Pons (tissue), 1 donor: ENCODE measurements at places on chromosomes 1 and 21.

GRCh38 chr1:154621875-154622274 is 13.9 kb upstream of the ADAR start:
- no peak for DNase-seq

GRCh38 chr1:204127597-204128242 is 24.1 kb downstream of the ETNK2 start:
- DNase-seq = peak; percentile 71

DNA sequence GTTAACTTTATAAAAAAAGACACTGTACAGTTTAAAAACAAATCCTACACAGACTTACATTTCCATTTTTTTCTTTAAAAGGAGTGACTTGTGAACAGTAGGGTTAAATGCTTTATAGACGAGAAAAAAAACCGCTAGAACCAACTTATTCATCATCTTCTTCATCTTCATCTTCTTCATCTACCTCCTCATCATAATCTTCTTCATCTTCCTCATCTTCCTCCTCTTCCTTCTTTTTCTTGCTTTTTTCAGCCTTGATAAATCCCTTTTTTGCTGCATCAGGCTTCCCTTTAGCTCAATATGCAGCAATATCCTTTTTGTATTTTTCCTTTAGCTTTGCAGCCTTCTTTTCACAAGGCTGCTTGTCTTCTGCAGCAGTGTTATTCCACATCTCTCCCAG is 22.5 kb downstream of the FMO1 start:
- no peak for DNase-seq

- DNase-seq = no peak
These were observed 9.9 kb upstream of the DISC1 start for GRCh38 chr1:231616667-231617066.

- no peak for DNase-seq
These were observed 44.7 kb downstream of the CDC42BPA start for GRCh38 chr1:227273557-227273956.

GRCh38 chr1:101128211-101128727 is 102.7 kb upstream of the DPH5 start:
- DNase-seq = no peak

- DNase-seq = no peak
These were observed 227.0 kb downstream of the FGGY start for GRCh38 chr1:59523745-59524450.

GRCh38 chr21:28758042-28758882 is 234.4 kb downstream of the LTN1 start:
- no peak for DNase-seq

DNA sequence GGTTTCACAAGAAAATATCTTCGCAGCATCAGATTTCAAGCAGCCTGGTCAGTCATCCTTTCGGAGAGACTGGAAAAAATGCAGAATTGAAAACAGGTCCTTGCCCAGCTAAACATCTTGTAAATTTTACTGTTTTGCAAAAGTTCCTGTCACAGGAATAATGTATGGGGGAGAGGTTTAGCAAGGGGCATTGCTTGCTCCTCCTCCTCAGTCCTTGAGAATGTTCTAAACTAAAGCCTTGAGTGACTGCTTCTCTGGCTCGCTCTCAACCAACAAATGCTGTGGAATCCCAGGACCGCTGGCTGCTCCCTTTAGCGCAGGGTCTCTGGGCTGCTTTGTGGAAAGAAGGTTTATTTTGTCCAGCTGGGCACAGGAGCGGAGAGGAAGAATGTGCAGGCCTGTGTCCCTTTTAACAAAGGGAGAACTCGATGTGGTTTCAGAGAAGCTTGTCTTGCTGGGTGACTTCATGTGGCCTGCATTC is 33.6 kb upstream of the FHAD1 start:
- DNase-seq = no peak

GRCh38 chr1:107474877-107475612 is 334.2 kb downstream of the NTNG1 start:
- no peak for DNase-seq

DNA sequence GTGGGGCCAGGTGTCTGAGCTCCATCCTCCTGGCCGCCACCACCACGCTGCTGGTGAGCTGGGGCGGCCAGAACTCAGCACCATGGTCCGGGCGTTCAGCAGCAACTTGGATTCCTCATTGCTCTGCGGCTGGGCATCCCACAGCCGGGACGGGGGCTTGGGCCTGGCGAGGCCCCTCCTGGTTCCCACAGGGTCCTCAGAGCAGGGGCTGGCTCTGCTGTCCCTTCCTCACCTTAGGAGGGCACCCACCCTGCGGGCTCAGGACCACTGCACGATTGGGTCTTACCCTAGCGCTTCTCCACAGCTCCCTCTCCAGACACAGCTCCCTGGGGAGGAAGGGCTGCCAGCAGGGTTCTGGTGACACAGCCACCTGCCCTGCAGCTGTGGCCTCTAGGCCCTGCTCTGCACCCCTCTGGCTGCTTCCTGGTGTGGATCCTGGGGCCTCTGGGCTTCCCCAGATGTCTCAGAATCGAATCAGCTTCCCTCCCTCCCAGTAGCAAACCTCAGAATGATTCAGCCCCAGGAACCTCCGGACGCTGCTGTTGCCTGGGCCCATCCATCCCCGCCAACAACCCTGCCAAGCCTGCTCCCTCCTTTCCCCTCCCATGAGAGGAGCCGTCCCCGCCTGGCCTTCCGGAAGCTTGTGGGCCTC is 25.0 kb downstream of the CRYAA start:
- no peak for DNase-seq

DNA sequence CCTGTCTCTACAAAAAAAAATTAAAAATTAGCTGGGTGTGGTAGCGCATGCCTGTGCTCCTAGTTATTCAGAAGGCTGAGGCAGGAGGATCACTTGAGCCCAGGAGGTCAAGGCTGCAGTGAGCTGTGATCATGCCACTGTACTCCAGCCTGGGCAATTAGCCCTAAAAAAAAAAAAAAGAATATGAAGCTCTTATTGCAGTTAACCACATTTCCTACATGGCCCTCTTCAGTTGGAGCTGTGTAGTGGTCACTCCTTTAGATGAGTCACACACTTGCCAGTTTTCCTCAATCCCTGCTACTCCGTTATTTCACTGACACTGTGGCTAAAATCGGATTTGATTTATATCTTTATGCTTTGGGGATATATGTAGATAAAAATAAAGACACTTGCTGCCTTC is 11.8 kb downstream of the NFYC start:
- no peak for DNase-seq

GRCh38 chr1:37070126-37070525 is 35.8 kb upstream of the GRIK3 start:
- DNase-seq = no peak

DNA sequence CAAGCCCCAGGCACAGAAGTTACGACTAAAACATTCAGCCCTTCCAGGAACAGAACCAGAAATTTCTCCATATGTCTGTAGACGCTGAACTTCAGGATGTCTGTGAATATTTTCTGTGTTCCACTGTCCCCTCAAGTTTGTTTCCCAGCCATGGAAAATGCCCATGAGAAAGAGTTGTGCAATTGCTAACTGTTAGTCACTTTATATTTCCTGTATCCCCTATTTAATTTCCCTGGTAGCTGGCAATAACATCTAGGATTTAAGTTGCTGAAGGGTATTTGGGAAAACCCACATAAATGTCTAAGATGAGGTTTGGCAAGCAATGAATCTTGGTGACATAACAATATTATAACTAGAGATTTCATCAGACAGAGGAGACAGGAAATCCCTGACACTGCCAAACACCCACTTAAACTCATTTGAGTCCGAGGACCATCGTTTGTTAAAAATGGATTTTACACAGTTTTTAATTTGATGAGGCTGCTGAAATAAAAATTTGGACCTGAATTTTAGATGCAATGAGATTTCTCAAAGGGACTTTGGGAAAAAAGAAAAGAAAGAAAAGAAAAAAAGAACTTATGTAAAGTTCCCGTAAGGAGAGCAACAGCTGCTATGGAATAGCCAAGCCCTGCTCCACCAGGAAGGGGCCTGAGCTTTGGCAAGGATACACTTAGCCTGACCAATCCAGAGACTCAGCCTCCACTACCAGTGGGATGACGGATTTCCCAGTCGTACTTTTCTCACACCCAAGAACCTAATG is 21.8 kb upstream of the ERRFI1 start:
- no peak for DNase-seq

DNA sequence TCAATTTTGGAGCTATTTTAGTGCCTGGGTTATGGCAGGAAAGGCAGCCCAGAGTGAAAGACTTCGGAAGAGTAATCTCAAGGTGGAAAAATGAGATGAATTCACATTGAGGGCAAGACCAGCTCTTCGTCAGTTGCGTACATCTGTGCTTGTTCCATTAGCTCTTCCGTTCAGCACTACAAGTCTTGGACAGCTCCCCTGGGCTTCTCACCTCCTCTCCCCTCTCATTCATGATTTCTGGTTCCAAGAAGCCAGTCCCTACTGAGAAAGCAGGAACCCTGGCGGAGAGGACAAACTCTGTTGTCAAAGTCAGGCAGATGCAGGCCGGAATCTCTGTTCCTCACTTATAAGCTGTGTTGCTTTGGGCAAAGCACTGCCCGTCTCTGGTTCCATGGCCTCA is 76.5 kb downstream of the ACTL8 start:
- no peak for DNase-seq

DNA sequence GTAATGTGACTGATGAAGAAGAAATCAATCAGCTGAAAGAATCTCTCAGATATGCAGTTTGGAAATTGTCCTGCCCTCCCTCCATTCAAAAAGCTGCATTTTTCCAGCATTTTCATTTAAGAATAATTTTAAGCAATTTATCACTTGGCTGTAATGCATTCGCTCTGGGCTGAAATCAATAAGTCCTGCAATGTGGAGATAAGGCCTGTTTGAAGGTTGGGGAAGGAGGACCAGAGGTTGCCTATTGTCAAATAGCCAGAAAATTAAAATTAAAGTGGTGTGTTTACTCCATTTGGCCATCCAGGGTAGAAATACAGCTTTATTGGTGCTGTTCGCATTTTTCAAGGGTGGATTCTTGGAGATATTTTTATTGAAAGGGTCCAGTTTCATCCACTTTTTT is 187.6 kb upstream of the NFIA start:
- DNase-seq = no peak

GRCh38 chr1:59005491-59006288 is 221.8 kb upstream of the JUN start:
- no peak for DNase-seq

GRCh38 chr1:101153692-101154091 is 83.1 kb upstream of the S1PR1 start:
- no peak for DNase-seq

DNA sequence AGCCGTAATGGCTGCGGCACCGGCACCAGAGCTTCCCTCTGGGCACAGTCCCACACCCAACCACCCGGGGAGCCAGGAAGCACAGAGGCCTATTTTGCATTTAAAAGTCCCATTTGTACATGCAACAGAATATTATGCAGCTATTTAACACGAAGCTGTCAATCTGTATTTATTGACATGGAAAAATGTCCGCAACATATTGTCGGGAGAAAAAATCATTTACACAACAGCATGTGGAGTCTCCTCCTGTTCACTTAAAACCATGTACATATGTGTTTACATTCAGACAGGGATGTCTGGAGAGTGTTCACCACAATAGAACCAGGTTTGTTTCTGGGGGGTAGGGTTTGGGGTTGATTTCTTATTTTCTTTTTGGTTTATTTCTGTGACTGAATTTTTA is 63.4 kb upstream of the GRIK3 start:
- DNase-seq = no peak

DNA sequence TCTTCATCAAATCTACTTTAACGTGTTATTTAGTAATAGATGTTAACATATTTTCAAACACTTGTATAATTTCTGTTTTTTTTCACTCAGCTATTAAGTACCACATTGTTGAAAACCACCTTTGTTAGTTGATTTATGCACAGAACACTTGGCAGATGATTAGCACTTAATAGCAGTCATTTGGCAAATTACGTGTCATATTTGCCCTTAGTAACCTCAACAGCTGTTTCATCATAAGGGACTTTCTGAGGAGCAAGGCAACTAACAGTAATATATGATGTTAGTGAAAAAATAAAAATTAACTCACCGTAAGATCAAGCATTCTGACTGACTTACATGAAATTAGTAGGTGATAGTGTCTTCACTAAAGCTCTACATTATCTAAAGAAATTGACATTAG is 186.4 kb downstream of the HMCN1 start:
- DNase-seq = no peak

DNA sequence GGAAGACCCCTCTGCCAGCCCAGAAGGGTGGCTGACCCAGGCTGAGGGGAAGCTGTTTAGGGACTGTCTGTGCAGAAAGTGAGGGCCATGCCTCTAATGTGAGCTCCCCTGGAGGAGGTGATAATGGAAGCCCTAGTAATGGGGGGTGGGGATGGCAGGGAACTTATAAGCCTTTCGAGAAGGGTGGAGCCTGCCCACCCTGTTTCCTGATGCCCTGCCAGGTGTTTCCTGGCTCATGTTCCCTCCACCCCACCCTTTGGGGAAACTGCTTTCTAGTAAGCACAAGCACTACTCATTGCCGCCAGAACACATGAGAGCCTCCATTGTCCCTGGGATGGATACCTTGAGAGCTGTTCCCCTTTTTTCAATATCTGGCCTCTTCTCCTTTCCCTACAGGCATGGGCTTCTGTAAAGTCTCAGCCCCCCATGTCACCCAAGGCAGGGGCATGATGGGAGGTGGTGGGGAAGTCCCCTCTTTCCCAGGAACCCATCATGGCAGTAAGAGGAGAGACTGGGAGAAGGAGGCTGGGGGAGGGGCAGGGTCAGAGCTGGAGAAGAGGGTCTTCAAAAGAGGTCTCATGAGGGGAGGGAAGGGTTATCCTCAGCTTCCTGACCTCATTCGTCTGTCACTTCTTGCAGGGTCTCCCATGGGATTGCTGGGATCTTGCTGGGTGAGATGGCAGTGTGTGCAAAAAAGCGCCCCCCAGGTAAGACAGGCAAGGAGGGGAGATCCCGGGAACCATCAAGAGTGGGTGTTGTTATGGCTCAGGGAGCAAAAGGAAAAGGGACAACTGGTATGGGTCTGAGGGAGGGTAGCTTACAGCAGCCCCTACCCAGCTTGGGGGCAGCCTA is 2.4 kb downstream of the ATP8B2 start:
- DNase-seq = no peak

GRCh38 chr1:26363549-26364448 is 8.8 kb downstream of the ZNF683 start:
- peak; percentile 44 for DNase-seq

DNA sequence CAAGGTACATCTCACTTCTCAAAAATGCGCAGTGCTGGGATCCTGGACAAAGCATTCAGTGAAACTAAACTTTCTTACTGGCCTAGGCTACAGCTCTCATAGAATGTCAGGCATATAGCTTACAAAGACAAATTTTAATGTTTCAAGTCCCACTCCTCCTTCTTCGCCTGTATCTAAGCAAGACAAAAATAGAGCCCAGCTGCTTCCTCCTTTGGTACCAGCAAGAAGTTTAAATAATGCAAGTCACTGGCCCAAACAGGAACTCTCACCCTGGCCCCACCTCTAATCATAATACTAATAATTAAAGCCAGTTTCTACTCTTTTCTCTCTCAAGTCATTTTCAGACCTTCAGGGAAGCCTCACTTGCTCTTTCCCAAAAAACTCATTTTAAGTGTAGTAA is 1267.9 kb downstream of the MRPL39 start:
- no peak for DNase-seq

GRCh38 chr1:173255214-173255813 is 48.2 kb upstream of the TNFSF4 start:
- DNase-seq = peak; percentile 18
